ENCODE measurements at places on chromosomes 4 and X.

DNA sequence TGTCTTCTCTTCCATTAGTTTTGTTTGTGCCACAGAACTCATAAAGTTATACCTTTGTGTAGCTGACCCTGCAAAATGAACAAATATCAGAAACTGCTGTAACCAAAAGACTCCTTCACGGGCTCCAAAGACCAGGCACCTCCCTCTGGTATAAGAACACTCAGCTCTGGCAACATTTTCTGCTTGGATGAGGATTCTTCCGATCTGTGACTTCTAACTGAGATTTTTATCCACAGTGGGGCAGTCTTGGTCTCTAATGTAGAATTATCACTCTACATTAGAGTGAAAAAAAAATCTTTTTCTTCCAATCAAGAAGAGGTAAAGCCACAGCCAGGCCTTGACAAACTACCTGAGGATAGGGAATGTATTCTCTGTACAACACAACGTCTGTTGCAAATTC, 38.5 kb upstream of the PRSS48 start:
- DNase-seq = peak; percentile 44

DNA sequence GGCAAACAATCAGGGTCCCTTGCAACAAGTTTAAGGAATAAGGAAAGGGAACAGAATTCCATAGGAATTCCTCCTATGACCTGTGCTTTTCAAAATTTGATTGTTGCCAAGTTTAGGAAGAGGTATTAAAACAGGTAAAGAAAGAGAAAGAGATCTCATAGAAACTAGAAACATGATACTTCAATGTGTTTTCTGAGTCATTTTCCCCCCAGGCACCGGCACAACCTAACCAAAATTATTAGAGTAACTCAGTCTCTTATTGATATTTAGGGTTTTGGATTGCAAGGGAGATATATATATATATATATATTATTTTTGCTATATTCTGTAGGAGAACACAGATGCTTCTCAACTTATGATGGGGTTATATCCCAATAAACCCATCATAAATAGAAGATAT, 278.0 kb upstream of the DKK2 start:
- no peak for DNase-seq

GRCh38 chr4:38034986-38035882, 75.0 kb downstream of the PTTG2 start:
- peak; percentile 83 for DNase-seq

GRCh38 chrX:138710866-138711341, 613 bp downstream of the FGF13 start:
- DNase-seq = no peak

GRCh38 chr4:26255989-26256388, 64.8 kb upstream of the RBPJ start:
- no peak for DNase-seq

DNA sequence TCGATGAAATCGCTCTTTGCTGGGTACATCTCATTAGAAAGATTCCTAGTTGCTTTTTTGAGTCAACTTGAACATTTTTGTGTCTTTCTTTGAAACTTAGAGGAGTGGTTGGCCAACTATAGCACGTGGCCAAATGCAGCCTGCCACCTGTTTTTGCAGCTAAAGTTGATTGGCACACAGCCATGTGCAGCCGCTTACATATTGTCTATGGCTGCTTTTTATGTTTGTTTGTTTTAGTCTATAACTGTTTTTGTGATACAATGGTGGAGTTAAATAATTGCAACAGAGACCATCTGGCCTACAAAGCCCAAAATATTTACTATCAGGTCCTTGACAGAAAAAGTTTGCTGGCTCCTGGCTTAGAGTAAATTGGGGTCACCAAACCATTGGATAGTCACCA, 86.3 kb downstream of the CLCN4 start:
- DNase-seq = no peak

- DNase-seq = no peak
Observed at GRCh38 chr4:2924765-2925301, 38.4 kb downstream of the NOP14 start.
